Stimulated activated CD4-positive, alpha-beta T cell treated with anti-CD3 and anti-CD28 coated beads, Interleukin-4, amount 100 ng/mL, for 48 hours (primary cell): ENCODE measurements at places on chromosomes 16 and 17.
A peak's percentile ranks its signal among the peaks of the same experiment; 100 is the strongest.

GRCh38 chr16:2592786-2593185 lies 55.0 kb downstream of the PDPK1 start:
- no peak for DNase-seq

DNA sequence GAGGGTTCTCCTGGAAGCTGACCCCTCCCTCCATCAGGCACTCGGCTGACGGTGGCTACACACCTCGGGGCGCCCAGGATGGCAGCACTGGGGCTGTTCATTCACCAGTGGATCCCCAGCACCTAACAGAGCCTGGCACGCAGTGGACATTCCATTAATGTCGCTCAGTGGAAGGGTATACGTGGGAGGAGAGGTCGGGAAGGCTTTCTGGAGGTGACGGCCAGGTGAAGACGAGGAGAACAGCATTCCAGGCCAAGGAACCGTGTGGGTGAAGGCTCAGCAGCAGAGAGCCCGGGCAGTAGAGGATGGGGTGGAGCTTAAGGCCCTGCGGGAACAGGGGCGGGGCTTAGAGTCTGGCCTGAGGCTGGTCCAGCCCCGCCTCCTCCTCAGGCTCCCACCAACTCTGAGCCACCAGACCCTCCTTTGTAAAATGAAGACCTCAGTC lies 2.5 kb upstream of the HS3ST6 start:
- DNase-seq = no peak

- no peak for DNase-seq
These were observed 20.0 kb upstream of the CACNG4 start for GRCh38 chr17:66944351-66945146.

GRCh38 chr16:88566158-88566557 lies 4.0 kb upstream of the ZC3H18 start:
- DNase-seq = peak; percentile 72

DNA sequence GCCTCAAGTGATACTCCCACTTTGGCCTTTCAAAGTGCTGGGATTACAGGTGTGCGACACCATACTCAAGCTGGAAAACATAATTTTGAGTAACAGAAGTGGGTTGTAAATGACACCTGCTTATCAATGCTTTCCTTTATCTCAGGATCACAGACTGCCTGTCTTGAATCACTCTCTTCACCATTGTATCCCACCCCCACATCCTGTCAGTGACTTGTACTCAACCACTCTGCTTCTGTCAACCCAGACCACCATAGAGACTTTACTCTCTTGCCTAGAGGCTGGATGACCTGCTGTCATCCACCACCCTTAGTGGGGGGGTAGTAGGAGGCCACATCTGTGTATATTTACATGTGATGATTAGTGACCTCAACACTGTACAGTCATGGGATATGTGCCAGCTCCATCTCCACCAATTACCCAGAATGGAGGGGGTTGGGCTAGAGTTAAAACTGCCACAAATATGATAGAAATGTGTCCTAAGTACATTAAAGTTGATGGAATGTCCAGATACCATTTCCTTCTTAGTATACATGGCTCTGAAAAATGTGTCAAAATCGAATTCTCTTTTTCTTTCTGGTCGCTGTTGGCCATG lies 338.7 kb downstream of the GRIN2A start:
- no peak for DNase-seq

GRCh38 chr16:1550696-1551095 lies 17.2 kb downstream of the TMEM204 start:
- no peak for DNase-seq

DNA sequence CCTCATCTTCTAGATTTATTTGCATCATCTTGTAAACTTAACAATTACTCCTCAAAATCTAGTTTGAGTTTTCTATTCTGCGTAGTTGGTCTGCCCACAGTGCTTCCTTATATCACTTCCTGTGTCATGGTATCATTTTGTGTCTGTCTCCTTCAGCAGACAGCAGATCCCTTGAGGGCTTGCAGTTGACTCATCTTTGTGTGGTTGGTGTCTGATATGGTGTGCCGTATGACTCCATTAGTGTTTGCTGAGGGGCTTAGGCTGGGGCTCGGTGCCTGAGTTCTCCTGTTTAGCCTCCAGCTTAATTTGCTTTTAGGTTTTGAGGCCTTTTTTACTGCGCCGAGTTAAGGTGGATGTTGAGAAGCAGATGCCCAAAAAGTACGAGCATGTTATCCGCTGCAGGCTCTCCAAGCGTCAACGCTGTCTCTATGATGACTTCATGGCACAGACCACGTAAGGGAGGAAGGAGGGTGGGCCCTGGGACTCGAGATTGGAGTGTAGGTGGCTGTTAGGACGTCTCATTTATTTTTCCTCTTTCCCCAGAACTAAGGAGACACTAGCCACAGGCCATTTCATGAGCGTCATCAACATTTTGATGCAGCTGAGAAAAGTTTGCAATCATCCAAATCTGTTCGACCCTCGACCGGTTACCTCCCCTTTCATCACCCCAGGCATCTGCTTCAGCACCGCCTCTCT lies 16.9 kb downstream of the SRCAP start:
- peak; percentile 19 for DNase-seq

DNA sequence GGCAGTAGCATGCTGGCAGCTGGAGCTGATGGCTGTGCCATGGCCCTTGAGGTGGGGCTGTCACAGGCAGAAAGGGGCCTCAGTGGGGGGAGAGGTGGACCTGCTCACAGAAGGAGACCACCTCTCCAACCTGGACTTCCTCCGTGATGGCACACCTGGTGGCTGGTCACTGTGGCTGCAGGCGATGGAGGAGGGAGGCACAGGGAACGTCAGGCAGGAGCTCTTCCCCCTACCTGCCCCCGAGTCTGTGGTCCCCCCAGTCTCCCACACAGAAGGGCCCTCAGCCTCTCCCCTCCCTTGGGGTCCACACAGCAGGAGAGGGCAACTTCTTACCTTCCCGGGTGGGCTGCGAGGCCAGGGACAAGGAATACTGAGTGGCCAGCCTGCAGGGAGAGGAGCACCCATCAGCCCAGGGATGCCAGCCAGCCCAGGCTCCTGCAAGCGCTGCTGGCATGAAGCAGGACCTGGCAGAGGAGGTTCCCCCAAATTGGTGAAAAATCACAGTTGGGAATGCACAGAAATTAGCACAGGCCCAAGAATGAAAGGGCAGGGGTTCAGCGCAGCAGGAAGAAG lies 96.5 kb downstream of the GOSR1 start:
- DNase-seq = no peak

- no peak for DNase-seq
These were observed 1.8 kb downstream of the VASN start for GRCh38 chr16:4373356-4373908.

- no peak for DNase-seq
These were observed 26.1 kb upstream of the XYLT1 start for GRCh38 chr16:17496891-17497290.

- DNase-seq = no peak
These were observed 99.7 kb downstream of the CDH8 start for GRCh38 chr16:61936522-61936921.

GRCh38 chr16:89847940-89848297 lies 19.6 kb downstream of the SPIRE2 start:
- no peak for DNase-seq

GRCh38 chr17:82493226-82493781 lies 26.2 kb upstream of the FOXK2 start:
- DNase-seq = no peak

- no peak for DNase-seq
These were observed 14.2 kb upstream of the SLC6A2 start for GRCh38 chr16:55641430-55642056.

- DNase-seq = no peak
These were observed 132.0 kb downstream of the COPRS start for GRCh38 chr17:31726980-31727427.

GRCh38 chr17:80441133-80441578 lies 26.2 kb downstream of the ENDOV start:
- DNase-seq = peak; percentile 47

DNA sequence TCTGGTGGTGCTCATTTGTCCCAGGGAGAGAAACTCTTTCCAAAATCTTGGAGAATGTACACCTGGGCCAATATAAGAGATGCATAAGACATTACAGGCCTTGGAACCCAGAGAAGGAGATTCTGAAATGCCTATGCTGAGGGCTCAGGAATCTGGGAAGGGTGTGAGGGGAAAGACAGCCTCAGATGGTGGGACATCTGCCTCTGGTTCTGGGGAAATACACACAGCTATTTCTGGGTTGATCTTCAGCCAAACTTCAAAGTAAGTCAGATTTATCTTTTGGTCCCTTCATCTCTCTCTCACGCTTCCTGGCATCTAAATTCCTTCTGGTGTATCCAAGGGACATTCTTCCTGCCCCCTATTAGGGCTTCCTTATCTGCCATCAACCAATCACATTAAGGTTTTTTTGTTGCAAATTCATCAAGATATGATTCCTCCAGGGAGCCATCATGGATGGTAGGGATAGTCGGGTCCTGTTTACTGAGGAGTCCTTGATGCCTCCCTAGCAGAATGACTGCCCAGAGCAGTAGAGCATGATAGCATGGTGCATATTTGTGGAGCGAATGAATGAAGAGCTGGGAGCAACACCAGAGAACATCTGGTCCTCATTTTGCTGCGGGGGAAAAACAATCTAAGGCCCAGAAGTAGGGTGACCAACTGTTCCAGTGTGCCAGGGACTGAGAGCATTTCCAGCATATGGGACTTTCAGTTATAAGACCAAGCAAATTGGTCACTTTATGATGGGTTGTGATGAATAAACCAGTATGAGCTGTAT lies 35.7 kb upstream of the DYNLL2 start:
- DNase-seq = no peak

DNA sequence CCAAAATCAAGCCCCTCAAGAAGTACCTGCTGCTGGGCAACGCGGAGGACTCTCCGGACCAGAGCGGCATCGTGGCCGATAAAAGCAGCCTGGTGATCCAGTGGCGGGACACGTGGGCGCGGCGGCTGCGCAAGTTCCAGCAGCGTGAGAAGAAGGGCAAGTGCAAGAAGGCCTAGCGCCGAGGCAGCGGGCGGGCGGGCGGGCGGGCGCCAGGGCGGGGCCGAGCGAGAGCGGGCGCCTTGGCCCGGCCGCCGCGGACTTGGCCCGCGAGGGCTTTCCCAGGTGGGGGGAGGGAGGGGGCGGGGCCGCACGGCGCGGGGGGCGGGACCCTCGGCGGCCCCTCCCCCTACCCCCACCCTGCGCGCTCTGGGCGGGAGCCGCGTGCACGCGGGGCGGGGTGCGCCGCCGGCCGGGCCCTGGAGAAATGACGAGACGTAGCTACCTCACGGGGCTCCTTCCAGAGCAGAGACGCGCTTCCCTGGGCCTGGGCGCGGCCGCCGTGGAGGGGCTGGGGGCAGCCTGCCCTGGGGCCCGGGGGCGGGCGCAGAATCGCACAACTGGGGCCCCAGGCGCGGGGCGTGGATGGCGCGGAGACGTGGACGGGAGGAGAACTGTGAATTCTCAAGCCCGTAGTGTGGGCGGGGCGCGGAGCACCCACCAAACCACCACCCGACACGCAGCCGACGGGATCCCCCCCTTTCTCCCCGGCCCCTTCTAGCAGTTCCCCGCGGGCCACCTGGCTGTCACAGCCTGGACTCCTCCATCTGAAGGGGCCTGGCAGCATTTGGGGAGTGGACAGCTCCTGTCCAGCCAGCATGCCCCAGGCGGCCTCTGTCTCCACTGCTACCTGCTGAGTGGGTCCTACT lies 218.7 kb downstream of the NTN1 start:
- peak; percentile 54 for DNase-seq

GRCh38 chr17:82101767-82102679 lies 4.0 kb upstream of the FASN start:
- no peak for DNase-seq

DNA sequence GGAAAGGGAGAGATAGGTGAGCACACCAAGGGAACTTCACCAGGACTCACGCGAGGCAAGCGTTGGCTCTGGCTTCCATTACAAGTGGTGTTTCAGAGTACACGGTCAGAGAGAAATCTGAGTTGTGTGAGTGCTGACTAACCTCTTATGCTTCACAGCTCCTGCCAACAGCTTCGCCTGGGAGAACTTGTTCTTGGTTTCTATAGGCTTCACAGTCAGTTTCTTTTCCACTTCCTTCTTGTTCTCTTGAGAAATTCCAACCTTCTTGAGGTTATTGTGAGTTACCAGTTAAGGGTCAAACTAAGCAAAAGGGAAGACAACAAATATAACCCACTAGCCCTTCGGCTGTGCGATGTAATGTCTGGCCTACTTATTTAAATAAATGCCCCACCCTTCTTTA lies 18.9 kb downstream of the PSME3IP1 start:
- no peak for DNase-seq

DNA sequence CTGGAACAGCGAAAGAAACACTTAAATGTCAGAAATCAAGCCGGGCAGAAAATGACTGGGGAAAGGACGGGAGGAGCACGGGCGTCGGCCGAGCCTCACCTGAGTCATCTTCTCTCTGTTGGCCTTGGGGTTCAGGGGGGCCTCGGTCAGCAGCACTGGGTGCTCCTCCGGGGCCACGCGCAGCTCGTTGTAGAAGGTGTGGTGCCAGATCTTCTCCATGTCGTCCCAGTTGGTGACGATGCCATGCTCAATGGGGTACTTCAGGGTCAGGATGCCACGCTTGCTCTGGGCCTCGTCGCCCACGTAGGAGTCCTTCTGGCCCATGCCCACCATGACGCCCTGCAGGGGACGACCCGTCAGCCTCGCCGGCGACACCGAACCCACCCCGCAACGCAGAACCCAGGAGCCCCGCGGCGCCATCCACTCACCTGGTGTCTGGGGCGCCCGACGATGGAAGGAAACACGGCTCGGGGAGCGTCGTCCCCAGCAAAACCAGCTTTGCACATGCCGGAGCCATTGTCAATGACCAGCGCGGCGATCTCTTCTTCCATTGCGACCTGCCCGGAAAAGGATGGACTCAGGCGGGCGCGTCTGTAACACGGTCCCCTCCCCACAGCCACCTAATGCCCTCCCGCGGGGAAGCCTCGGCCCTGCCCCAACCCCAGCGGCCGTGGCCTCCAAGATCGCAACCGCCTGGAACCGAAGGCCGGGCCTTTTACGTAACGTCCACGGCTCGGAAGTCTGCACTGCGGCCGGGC lies 616 bp downstream of the ACTG1 start:
- DNase-seq = no peak

DNA sequence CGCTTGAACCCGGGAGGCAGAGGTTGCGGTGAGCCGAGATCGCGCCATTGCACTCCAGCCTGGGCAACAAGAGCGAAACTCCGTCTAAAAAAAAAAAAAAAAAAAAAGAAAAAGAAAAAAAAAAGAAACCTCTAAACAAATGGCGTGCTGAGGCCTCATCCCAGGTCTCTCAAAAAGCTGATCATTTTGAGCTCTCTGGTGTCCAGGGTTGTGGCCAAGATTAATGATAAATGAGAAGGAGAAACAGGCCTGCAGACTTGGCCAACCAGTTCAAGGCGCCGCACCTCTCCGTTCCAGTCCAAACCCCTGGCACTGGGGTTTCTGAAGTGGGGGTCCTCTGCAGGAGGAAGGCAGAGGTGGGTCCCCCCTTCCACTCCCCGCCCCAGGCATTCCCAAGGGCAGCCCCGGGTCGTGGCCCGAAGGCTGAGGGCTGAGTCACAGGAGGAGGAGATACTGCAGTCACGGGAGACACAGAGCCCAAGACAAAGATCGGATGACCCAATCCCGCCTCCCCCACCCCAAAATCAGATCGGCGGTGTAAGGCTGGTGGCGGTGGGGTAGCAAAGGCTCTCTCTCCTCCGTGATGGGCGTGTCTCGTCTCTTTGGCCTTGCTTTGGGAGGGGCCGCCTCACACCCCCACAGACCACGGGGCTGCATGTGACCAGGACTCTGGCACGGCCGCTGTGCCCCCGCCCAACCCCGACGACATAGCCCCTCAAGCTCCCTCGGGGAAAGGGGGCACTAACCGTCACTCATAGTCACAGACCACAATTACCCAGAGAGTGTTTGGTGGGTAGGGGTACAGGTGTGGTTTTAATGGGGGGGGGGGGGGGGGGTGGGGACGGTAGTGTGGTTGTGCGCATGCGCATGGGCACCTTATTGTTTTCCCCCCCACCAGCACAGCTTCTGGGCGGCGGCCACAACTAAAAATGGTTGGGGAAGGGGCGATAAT lies 1.1 kb downstream of the VAT1 start:
- no peak for DNase-seq
